ENCODE measurements at places on chromosomes 11 and 22.

- DNase-seq: no peak
These were observed 91.7 kb downstream of the PIWIL4 start for GRCh38 chr11:94658888-94659287.

DNA sequence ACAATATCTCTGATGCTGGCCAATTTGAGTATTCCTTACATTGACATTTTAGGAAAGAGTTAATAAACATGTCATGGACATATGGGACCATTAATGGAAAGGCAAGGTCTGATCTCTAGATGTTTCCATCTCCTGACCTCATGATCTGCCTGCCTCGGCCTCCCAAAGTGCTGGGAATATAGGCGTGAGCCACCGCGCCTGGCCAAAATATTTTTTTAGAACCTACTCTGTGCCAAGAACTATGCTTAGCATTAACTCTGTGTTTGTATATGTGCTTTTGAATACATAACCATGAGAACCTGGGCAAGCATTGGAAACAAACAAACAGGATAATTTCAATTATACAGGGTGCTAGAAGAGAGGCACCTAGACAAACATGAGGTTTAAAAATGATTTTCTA, 123.2 kb downstream of the ATG16L2 start:
- no peak for DNase-seq

DNA sequence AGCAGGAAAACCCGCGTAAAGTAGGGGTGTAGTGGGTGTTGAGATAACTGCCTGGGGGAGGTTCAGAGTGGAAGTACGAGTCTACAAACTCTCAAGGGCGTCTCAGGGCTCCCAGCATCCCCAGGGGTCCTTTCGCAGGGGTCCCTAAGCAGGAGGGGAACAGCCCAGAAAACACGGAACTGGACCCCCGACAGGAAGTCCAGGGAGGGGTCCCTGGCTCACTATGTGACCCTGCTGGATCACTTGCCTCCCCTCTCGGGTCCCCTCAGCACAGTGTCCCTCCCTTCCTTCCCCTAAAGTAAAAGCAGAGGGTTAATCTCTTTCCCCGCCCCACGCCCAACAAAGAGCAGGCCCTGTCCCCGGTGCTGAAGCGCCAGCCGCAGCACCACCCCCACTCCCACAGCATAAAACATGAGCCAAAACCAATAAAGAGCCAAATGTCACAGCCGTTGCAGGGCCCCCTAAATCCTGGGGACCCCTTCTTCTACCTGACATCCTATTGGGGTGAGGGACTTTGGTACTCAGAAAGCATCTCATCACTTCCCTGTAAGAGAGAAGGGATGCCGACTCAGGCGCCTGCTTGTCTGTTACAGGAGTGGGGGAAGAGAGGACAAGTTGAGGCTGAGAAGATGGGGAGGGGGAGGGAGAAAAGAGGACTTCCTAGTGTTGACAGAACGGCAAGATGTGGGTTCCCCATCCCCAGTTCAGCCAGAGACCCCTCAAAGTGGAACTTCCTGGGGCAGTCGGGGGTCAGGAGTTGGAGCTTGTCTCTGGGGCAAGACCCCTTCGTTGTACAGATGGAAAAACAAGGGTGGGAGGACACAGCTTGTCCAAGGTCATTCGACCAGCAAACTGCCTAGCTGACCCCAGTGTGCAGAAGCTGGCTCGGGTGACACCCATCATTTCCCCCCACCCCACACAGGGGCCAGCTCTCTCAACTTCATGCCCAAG, 1.4 kb upstream of the NEFH start:
- peak; percentile 52 for DNase-seq

GRCh38 chr11:64372802-64373597, 14.0 kb downstream of the RPS6KA4 start:
- peak; percentile 90 for DNase-seq

GRCh38 chr11:122963961-122964360, 17.7 kb downstream of the BSX start:
- no peak for DNase-seq

GRCh38 chr11:134406264-134407185, 5.5 kb downstream of the B3GAT1 start:
- no peak for DNase-seq

DNA sequence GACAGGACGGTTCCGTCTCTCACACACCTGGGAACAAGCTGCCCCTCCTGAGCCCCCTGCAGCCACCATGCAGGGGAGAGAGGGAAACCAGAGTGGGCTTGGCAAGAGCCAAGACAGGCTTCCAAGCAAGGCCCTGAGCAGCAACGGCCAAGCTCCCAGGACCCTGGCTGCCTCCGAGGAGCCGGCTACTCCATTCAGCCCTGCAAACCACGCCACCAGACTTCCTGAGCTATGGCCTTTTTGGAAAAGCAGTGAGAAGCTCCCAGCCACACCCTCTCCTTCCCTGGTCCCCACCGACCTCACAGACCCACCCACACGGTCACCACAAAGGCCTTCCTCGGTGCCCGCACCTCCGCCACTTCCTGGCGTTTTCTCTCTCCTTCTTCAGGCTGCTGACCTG, 479.0 kb downstream of the BRD1 start:
- no peak for DNase-seq

DNA sequence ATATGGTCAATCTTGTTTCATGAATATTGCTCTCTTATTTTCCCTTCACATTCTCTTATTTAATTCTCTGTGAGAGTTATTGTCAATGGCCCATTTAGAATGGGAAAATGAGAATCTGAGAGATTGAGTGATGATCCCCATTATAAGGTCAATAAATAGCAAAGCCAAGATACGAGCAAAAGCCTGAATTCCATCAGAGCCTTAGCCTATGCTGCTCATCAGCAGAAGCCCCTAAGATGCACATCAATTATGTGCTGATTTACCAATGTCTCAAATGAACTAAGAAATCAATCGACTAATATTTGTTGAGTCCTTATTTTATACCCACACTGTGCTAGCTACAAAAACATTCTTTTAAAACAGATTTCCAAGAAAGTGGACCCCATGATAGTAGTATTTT, 330.8 kb upstream of the DDI1 start:
- no peak for DNase-seq

Measured in SK-N-SH (cell line).